ENCODE measurements at places on chromosomes 12 and 14.

- DNase-seq, result no peak
Measured at GRCh38 chr12:65725376-65725775, 98.9 kb upstream of the HMGA2 start.

DNA sequence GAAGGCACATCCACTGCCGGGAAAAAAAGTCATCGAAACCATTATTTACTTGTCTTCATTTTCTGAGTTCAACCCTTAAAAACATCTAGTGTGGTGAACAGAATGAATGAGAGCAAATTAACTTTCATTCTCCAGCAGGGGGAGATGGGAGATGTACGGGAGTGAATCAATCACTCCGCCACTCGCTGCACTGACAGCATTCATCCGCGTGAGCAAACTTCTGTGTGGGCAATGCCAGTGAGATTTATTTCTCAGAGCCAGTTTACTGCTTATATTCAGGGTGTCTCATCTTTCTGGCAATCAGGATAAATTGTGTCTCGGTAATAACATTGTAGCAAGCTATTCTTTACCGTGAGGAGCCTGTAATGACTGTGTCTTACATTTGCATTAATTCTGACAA, 463.6 kb upstream of the MIS18BP1 start:
- no peak for DNase-seq

- no peak for DNase-seq
Measured at GRCh38 chr14:94690896-94691659, 78.8 kb downstream of the GSC start.

GRCh38 chr12:88579161-88579517, 1.1 kb downstream of the KITLG start:
- no peak for DNase-seq

DNA sequence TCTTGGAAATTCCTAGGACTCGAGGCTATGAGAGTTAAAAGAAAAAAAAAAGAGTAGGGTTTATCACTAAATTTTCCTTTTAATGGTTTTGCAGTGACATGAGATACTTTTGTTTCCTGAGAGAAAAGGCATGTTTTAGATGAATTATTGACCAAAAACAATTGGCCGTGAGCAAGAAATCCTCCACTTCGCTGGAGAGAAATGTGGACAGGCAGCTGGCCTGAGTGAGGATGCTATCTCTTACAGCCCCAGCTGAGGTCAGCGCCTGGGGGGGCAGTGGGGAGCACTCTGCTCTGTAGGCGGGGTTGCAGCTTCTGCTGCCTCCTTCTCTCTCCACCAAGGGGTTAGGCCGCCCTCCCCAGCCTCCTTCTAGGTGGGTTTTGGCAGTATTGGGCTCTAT, 54.7 kb downstream of the PRIMA1 start:
- no peak for DNase-seq

Measured in NK-92 treated with Interleukin-12 subunit alpha and Interleukin-12 subunit beta, amount 100 ng/mL, for 24 hours (cell line).